Right forelimb (tissue), 1 donor: ENCODE measurements at places on chromosomes 12 and 14.

GRCh38 chr12:80700327-80700726, 7.1 kb upstream of the MYF6 start:
- no peak for DNase-seq

GRCh38 chr12:7212678-7213077, 23.2 kb downstream of the PEX5 start:
- no peak for DNase-seq

DNA sequence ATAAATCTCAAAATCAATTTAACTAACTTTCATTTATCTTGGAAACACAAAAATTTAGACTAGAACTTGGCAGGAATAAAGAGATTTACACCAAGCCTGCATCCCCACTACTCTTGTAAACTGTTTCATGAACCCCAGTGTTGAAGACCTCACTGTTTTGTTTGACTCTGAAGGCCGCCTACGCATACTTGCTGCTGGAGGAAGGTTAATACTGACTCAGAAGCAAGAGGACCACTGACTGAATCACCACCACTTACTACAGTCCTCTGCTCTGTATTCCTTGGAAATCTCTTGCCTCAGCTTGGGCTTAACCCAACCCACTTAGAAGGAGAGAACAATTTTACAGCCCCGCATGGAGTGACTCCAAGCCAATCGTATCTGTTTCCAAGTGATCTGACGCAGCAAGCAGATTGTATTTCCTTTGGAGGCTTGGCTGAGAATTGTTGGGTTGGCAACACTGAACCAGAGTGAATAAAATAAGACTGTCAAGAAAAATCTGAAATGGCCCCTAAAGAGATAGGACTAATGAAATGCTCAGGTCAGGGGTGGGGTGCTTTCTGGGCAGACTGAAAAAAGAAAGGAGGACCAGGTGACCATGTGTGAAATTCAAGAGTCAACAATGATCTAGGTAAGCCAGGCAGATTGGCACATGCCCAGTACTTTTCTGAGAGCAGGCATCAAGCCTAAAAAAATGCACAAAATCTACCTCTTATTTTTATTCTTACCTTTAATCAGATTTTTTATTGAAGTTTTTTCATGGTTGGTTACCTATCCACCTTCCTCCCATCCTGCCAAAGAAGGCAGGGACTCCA, 248.6 kb downstream of the ZFP36L1 start:
- DNase-seq: peak; percentile 87

DNA sequence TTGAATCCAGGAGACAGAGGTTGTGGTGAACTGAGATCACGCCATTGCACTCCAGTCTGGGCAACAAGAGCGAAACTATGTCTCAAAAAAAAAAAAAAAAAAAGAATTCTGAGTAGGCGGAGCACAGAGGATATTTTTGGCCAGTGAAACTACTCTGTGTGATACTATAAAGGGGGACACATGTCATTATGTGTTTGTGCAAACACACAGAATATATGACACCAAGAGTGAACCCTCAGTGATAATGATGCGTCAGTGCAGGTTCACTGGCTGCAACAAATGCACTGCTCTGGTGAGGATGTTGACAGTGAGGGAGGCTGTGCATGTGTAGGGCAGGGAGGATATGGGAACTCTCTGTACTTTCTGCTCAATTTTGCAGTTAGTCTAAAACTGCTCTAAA, 24.2 kb downstream of the FBXO21 start:
- no peak for DNase-seq

DNA sequence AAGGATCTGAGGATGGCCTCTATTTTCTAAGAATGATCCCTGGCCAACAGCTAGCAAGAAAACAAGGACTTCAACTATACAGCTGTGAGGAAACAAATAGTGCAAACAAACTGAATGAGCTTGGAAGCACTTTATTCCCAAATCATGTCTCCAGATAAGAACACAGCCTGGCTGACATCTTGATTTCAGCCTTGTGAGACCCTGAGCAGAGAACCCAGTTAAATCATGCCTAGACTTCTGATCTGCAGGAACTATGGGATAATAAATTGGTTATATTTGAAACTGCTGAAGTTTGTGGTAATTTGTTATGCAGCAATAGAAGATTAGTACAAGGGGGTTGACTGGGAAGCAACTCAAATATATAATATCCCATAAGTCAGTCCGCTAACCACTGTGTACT, 183.9 kb upstream of the BMP4 start:
- DNase-seq: no peak

DNA sequence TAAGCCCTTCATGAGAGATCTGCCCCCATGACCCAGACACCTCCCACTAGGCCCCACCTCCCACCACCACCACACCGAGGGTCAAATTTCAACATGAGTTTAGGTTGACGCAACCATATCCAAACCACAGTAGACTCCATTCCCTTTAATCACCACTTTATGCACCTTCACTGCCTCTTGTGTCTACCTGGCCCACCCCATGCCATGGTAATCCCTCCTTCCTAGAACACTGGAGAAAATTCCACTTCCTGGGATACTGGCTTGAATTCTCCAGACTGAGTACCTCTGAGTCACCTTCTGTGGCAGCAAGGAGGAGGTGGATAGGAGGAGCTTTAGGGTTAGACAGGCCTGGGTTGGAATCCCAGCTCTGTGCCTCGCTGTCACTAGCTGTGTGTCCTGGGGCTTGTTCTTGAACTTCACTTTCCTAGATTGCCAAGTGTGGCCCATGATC, 26.1 kb upstream of the CIPC start:
- no peak for DNase-seq

GRCh38 chr14:42222924-42223471, 616.3 kb downstream of the LRFN5 start:
- DNase-seq: peak; percentile 52

- no peak for DNase-seq
Measured at GRCh38 chr12:64137117-64137516, 85.0 kb downstream of the KICS2 start.

DNA sequence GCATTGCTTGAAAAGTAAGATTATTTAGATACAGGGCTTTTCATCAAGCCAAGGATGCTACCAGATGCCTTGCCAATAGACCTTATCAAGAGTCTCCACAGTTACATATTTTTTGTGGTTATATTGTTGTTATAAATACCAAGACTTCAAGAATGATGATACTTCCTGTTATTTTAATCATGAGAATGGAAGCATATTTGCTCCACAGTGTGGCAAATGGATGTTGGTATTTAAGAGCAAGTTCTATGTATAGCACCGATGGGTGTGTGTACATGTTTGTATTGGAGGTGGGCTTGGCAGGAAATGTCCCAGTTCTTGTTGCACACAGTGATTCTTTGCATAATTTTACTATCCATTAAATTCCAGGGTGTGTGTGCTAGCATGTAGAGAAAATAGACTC, 4.4 kb upstream of the NID2 start:
- DNase-seq: no peak

DNA sequence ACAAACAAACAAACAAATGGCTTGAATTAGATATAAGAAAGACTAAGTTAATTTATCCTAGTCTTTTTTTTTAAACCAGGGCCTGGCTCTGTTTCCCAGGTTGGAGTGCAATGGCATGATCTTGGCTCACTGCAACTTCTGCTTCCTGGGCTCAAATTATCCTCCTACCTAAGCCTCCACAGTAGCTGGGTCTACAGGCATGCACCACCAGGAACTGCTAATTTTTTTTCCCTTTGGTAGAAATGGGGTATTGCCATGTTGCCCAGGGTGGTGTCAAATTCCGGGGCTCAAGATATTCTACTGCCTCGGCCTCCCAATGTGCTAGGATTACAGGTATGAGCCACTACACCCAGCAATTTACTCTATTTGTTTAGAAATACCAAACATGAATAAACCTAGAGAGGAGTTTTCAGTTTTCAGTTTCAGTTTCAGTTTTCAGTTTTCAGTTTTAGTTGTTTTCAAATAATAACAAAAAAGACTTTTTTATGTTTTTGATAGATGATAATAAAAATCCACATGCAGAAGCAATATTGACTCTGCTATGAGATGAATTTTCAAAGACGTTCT, 817.0 kb downstream of the FLRT2 start:
- DNase-seq: no peak

GRCh38 chr14:31360919-31361662, 59.3 kb downstream of the HEATR5A start:
- DNase-seq: no peak

DNA sequence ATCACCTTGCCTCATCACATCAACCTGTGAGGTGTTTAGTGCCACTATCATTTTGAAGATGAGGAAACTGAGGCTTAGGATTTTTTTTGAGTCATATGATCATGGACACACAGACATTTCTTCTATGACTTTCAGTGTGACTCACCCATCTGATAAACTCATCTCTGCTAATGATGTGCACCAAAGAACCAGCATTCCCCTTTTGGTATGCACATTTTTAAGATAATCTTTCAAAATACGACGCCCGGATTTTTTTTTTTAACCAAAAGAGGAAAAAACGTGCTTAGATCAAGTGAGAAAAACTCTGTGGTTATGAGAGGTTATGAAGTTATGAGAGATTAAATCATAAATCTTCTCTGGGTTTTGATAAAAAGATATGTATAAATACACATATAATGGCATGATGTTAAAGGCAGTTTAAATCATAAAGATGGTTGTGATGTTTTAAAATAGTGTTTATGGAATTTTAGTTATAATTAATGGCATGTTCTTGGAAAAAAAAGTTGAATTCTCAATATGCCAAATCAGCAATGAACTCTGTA, 948.1 kb downstream of the TMTC2 start:
- DNase-seq: no peak

- no peak for DNase-seq
Measured at GRCh38 chr12:94263011-94263811, 114.8 kb downstream of the PLXNC1 start.

DNA sequence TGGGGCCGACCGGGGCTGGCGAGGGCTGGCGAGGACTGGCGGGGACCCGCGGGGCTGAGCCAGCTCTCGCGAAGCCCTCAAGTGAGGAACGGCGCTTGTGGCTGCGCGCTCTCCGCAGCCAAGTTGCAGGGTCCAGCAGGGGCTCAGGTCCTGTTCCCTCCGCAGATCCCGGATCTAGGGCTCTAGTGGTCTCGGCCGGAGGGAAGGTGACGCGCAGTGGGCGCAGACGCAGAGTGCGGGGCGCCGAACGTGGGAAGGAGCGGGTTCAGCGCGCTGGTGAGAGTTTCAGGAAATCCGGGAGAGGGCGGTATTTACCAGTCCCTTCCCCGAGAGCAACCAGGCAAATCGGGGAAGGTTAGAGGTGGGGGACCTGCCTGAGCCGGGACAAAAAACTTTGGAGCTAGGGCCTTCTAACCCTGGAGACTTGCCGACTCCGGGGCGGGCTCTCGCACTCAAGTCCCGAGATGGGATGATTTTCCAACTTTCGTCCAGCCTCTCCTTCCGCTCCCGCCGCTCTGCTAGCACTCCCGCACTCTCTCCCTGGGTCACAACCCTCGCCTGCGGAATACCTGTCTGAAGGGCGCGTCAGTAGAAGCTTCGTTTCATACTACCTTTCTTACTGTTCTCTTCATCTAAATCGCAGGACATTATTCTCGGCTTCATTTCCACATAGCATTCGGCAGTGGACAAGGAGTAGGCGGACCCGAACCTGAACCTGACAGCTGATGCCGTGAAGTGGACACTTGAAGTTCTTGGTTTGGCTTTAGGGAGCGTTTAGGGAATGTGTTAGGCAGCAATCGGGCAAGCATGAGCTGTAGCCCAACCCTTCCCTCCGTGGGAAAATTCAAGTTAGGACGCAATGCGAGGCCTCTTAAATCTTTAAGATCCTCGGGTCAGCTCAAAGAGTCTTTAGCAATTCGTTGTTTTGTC, 13.6 kb upstream of the PAX9 start:
- peak; percentile 73 for DNase-seq

DNA sequence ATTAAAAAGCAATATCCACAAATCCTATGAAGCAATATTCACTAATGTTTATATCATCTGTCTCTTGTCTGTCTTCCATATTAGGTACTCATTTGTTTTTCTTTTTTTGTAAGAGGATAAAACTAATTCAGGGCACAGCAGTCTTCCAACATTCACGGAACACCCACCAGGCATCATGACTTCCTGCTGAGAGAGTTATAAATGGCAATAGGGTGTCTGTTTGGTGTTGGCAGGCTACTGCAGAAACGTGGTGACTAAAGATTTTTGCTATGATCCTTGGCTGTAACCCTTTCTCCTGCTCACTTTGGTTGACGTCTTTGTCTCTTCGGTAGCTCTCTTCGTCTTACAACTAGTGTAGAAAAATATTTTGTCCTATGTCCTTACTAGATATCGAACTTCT, 860.6 kb upstream of the MGAT4C start:
- DNase-seq: no peak

DNA sequence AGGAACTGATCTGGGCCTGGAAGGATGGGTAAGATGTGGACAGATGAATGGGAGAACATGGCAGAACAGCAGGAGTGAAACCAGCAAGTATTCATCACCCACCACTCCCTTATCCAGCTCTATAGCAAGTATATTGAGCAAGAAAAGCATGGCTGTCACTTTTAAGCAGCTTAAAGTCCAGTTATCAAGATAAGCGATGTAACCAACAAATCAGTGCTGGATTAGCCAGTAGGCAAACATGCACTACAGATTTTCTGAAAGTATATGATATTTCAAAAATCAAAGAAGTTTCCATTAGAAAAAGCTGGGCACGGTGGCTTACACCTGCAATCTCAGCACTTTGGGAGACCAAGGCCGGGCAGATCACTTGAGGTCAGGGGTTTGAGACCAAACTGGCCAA, 53.9 kb upstream of the ATP2A2 start:
- no peak for DNase-seq

DNA sequence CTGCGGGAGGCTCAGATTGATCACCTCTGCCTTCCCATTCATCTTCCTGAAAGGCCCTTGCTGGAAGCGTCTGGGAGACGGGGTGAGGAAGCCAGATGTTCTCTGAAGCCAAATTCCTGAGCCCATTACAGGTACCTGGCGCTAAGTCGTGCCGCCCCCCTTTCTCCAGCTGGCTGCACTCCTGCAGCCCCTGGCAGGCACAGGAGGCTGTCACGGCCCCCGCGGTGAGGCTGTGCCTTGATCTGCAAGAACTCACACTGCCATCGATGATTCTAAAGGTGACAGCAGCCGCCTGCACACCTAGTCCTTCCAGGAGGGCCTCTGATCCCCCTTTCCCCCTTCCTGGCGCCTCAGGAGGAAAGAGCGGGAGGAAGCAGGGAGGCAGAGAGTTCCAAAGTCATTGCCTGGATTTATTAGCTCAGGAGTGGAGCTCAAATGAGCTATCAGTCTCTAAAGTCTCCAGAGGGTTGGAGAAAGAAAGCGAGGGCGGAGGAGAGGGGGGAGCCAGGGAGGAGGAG, 106.9 kb downstream of the RFLNA start:
- no peak for DNase-seq

DNA sequence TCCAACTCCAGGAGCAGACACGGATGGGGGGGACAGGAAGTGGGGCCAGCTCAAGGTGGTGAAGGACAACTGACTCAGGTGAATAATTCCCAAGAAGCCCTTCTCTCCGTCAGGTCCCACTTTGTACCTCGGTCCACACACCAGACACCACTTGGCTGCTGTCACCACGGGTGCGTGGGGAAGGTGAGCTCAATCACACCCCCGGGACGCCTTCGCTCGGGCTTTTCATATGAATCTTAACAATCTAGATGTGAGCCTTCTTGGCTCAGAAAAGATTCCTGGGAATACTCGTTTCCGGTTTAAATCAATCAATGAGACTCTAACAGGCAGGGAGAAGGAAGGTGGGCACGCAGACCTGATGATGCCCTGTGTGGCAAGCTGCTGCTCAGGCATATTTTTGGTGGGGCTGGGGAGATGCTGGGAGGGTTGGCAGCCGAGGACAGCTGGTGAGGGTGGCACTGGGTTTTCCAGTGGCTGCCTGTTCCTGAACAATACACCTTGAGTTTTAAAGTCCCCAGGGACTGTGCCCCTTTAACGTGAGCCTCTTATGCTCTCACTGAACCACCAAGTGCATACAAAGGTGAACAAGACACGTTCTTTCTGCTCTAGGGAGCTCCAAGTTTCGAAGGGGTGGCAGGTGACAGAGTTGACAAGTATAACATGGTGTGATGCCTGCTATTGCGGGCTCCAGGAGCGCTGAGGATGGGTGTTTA, 5.1 kb downstream of the TESC start:
- no peak for DNase-seq
